ENCODE measurements at places on chromosomes 3 and 15. TPM values are rescaled to one million over a fixed set of nuclear protein-coding genes. Genes with fewer than 3 reads are reported as not detected.

Gene GOLGA6D
- total RNA-seq: not detected

Gene A4GNT
- not detected for total RNA-seq

Gene TMOD3
- total RNA-seq: 57.1 TPM

Gene CRABP1
- not detected for total RNA-seq

Gene MYH15
- total RNA-seq: under 0.01 TPM

Gene HES1
- 49.7 TPM for total RNA-seq

Gene CFAP100
- total RNA-seq: not detected

Gene GOLGA6L9
- 0.60 TPM for total RNA-seq

Gene UNC13C
- not detected for total RNA-seq

Gene CLDN11
- 27.6 TPM for total RNA-seq

Gene CPNE9
- total RNA-seq: under 0.01 TPM

Gene IQSEC1
- total RNA-seq: 28.8 TPM

Gene THAP10
- total RNA-seq: 0.87 TPM

Gene LINGO1
- 0.22 TPM for total RNA-seq

All from lung microvascular endothelial cell (primary cell).